Cardiac septum (tissue), 1 donor: ENCODE measurements at places on chromosomes 6 and 20. TPM values are rescaled to one million over a fixed set of nuclear protein-coding genes. Genes with fewer than 3 reads are reported as not detected.

The CCDC170 gene
- 0.38 TPM for total RNA-seq

The SUPT3H gene
- total RNA-seq: 6.2 TPM

The GJA10 gene
- not detected for total RNA-seq

The TFAP2B gene
- not detected for total RNA-seq

The NR2E1 gene
- total RNA-seq: 0.08 TPM

The PRICKLE4 gene
- total RNA-seq: 1.7 TPM

- peak; percentile 36 for DNase-seq
Observed at GRCh38 chr20:57760698-57761412, 51.0 kb upstream of the PMEPA1 start.

DNA sequence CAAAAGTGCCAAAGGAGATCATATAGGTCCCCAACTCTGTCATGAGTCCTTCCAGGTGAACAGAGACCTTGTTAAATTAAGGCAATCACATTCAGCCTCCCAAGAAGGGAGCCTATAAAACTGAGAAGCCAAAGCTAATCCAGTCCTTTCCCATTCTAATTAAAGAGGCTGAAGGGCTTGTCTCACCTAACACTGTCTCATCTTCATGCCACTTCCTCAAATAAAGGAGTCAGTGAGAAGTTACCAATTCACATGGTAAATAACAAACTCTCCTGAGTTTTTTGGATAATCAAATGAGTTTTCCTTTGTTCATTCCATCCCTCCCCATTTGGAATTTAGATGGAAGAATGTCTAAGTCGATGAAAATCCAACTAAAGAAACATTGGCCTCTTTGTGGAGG lies 242.8 kb downstream of the UST start:
- no peak for DNase-seq
